Inflammatory macrophage (primary cell): ENCODE measurements at places on chromosomes 7 and 10.

DNA sequence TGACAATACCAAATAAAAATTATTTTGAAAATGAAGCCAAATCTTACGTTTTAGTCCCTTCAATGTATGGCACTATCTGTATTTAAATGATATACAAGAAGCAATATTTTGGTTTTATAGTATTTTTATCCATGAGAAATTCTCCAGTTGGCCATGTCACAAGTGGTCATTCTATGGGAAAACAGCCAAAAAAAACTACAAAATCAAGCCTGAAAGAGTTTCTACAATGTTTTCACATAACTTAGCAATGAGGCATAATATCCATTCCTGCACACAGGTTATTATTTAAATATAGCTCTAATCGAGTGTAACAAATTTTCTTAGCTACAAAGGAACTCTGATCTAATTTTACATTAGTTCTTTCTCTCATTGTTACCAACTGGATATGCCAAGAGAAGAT is 5.4 kb downstream of the RAB11FIP2 start:
- DNase-seq: no peak

DNA sequence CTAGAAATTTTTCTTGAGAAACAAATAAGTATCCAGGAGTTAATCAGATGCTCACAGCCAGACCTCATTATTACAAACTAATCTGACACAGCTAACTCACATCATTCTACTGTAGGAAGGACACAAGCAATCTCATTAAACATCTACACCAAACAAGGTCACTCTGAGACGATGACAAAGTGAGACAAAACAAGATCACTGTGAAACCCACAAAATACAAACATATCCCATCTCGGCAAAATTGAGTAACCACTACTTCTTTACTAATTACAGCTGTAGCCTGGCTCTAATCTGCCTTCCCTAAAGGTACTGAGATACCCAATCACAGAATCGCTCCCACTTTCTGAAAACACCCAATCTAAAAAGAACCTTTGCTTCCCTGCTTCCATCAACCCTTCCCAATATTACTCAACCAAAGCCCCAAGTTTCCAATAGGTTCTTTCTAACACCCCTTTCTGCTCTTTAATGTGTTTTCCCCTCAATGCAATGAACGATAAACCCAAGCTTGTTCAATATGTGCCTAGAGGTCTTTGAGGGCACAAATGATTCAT is 26.9 kb downstream of the CCDC6 start:
- no peak for DNase-seq

DNA sequence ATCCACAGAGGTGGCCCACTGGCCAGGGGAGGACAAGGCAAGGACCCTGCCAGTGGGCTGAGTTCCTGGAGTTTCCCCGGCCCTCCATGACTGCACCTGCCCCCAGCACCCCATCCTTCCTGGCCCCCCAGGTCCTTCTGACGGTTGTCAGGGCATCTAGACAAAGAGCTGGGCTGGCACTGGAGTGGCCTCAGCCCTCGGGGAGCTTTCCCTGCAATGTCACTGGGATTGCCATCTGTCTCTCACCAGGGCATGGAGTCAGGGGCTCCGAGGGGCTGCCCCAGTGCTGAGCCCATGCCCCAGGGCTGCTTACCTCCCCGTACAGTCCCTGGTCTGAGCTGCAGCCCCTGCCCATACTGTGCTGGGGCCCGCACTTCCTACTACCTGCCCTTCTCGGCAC is 446.5 kb upstream of the MKI67 start:
- no peak for DNase-seq

GRCh38 chr10:30445711-30446110 is 11.7 kb downstream of the MAP3K8 start:
- peak; percentile 67 for DNase-seq

GRCh38 chr7:88458279-88458678 is 151.6 kb upstream of the STEAP4 start:
- no peak for DNase-seq

- no peak for DNase-seq
Measured at GRCh38 chr10:15370212-15370855, 755 bp downstream of the FAM171A1 start.

- DNase-seq: no peak
Measured at GRCh38 chr7:69283421-69283820, 314.9 kb upstream of the AUTS2 start.

DNA sequence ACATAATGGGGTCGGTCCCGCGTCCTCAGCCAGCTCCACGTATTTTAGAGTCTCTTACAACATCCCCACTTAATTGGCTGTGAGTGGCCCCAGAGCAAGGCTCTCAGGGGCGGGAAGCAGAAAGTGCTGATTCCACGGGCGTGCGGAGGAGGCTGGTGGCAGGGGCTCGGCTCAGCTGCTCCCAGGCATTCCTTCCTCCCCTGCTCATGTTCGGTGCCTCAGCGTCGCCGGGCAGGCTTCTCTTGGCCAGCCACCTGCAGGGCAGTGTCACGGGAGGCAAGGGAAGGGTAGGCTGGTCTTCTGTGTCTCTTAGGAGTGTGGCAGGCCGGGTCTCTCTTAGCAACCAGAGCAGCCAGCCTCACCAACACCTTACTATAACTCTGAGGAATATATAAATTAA is 33.8 kb downstream of the IL15RA start:
- no peak for DNase-seq

- no peak for DNase-seq
Measured at GRCh38 chr7:67843001-67843565, 846.5 kb downstream of the TYW1 start.
